SJCRH30 (cell line): ENCODE measurements at places on chromosomes 3 and 15.

- DNase-seq: no peak
Measured at GRCh38 chr3:171585039-171585438, 124.8 kb upstream of the TNIK start.

- DNase-seq: no peak
Measured at GRCh38 chr3:117885011-117885441, 1149.6 kb downstream of the IGSF11 start.

GRCh38 chr3:11547498-11547897 is 96.2 kb downstream of the VGLL4 start:
- no peak for DNase-seq

- DNase-seq: peak; percentile 81
Measured at GRCh38 chr3:49671291-49672288, 2.6 kb upstream of the APEH start.

GRCh38 chr15:33756961-33757360 is 211.3 kb upstream of the CHRM5 start:
- no peak for DNase-seq
